ENCODE measurements at places on chromosomes 1 and 21.

- no peak for DNase-seq
Measured at GRCh38 chr1:200538179-200538578, 82.4 kb downstream of the KIF14 start.

DNA sequence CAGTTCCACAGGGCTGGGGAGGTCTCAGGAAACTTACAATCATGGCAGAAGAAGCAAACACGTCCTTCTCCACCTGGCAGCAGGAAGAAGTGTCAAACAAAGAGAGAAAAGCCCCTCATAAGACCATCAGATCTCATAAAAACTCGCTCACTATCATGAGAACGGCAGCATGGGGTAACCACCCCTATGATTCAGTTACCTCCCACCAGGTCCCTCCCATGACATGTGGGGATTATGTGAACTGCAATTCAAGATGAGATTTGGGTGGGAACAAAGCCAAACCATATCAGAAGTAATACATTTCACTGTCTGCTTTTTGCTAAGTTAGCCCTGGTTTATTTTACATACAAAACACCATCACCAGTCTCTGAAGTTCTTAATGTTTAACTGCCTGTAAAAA lies 68.5 kb downstream of the RBM11 start:
- DNase-seq: no peak

DNA sequence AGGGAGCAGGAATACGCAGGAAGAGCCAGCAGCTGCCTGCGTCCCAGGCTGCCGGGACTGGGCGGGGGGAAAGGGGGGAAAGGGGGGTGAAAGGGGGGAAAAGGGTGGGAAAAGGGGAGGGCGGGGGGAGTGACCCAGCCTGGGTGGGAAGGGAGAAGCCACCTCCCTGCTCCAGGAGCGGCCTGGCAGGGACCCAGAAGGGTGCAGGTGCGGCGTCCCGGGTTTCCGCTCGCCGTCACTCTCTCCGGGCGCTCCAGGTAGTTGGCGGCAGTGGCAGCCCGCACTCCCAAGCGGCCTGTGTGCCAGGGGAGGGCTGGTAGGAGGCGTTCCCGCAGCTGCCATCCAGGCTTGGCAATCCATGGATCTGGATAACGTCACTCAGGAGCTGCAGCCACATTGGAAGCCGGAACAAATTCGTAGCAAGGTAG lies 141.0 kb upstream of the NGF start:
- no peak for DNase-seq

- DNase-seq: no peak
Measured at GRCh38 chr1:226048886-226049285, 13.6 kb upstream of the H3-3A start.

GRCh38 chr1:234260578-234260977 lies 112.7 kb upstream of the COA6 start:
- DNase-seq: no peak

DNA sequence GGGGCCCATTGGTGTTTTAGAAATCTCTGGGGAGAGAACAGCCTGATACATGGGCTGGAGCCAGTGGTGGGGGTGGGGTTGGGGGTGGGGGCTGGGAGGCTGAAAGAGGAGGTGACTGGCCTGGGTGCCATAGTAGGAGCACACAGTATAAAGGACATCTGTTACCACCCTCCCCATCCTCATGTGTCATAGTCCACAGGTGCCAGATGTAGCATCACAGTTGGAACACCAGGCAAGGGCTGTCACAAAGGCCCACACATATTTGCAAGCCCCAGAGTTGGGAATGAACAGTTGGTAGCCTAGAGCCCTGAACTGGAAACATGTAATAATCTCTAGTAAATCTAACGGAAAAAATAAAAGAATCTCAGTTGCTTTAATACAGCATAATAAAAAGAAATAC lies 55.1 kb upstream of the CR2 start:
- DNase-seq: no peak

DNA sequence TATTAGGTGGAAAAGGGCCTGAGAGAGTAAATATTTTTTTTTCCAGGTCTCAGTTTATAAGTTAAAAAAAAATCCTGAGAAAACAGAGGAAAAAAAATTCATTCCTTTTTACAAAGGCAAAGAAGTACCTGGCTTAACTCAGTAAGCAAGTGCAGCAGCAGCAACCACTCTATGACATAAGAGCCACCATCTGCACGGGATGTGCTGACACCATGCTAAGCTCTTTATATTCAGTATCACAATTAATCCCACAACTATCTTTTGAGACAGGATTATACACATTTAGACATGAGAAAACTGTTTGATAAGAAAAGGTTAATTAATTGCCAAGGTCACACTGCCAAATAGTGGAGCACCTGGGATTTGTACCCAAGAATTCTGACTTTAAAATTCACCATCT lies 13.4 kb upstream of the DPT start:
- no peak for DNase-seq

DNA sequence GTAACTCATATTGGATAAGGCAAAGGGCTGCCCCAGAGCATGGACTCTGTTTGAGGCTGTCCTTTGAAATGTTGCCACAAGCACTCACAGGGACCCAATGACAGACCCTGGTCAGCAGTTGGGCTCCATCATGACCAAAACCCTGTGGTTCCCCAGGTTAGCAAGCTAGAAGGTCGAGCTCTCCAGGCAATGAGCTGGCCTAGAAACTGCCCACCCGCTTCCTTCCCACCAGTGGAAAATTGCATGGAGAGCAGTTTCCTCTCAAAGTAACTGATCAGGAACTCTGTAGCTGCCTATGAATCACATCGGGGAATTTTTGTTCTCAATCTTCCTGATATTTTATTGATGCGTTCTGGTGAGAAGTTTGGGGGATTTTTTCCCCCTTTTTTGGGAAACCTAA lies 52.8 kb downstream of the FHAD1 start:
- DNase-seq: no peak

GRCh38 chr1:151401125-151401788 lies 1.9 kb downstream of the PSMB4 start:
- DNase-seq: no peak

- no peak for DNase-seq
Measured at GRCh38 chr1:215156232-215156631, 73.7 kb downstream of the KCNK2 start.

All from forelimb muscle (tissue), 1 donor.